ENCODE measurements at places on chromosomes 1 and 21. TPM values are rescaled to one million over a fixed set of nuclear protein-coding genes. Genes with fewer than 3 reads are reported as not detected.

GRCh38 chr1:185284116-185284515 is 32.9 kb downstream of the IVNS1ABP start:
- peaks cover 7% of the 10 kb centered on the region for H3K4me1 ChIP-seq
- no peaks in the 10 kb centered on the region for H3K27me3 ChIP-seq
- H3K4me3 ChIP-seq: no peak overlapping the region
- DNase-seq: no peak
- H3K27ac ChIP-seq: no peak overlapping the region

DNA sequence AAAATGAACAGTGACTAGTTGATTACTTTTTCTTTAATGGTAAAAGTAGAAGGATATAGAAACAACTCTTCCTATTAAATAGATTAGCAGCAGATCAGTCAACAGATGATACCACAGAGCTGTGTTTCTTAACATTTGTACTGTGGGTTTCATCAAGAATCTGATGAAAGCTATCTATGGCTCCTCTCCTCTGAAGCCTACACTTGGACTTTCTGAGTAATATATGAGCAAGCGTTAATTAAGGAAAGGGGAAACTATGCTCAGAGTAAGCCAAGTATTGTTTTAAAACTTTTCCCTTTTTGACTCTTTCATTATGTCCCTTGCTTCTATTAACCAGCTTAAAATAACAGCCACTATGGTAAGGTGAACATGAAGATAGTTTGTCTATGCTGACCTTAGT is 10.8 kb downstream of the ARID4B start:
- H3K4me3 ChIP-seq: no peak overlapping the region
- no peak overlapping the region for H3K27ac ChIP-seq
- H3K4me1 ChIP-seq: peaks cover 29% of the 10 kb centered on the region
- no peaks in the 10 kb centered on the region for H3K27me3 ChIP-seq
- DNase-seq: no peak

GRCh38 chr1:1616045-1616790 is 918 bp downstream of the MIB2 start:
- peaks cover 54% of the 10 kb centered on the region for H3K4me1 ChIP-seq
- no peaks in the 10 kb centered on the region for H3K36me3 ChIP-seq
- no peak for DNase-seq

DNA sequence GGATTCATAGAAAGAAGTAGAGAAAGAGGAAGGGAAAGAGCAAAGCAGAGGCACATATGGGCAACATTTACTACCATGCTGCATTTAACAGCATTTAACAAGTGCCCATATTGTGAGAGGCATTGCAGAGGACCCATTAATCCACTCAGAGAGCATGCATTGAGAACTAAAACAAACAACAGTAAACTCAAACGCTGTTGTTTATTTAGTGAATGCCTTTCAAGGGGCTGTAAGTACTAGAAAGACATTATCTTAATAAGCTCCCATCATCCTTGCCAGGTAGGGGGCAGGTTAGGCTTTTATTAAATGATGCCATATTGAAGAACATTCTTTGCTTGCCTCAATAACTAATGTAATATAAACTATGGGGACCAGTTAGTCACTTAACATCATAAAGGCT is 254.3 kb upstream of the DAB1 start:
- H3K4me1 ChIP-seq: no peaks in the 10 kb centered on the region
- no peak for DNase-seq
- H3K27ac ChIP-seq: no peak overlapping the region

DNA sequence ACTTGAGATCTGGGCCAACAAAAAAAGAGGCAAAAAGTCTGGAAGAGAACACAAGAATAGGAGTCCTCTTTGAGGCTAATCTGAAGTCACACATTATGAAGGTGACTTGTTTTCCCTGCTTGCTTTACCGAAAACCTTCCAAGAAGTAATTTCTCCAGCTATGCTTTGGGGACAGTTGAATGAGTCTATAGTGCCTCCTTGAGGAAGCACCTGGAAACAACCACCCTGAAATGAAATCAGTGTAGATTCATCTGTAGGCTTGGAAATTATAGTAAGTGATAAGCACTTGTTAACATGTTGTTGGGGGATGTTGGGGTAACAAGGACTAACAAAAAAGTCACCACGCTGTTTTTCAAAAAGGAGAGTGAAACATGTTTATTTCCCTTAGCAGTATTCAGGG is 23.4 kb upstream of the RPTN start:
- no peak overlapping the region for H3K4me3 ChIP-seq
- H3K27me3 ChIP-seq: no peaks in the 10 kb centered on the region
- DNase-seq: no peak
- H3K27ac ChIP-seq: no peak overlapping the region

- no peaks in the 10 kb centered on the region for H3K4me1 ChIP-seq
- H3K27me3 ChIP-seq: no peaks in the 10 kb centered on the region
- H3K36me3 ChIP-seq: peaks cover 5% of the 10 kb centered on the region
- no peak overlapping the region for H3K4me3 ChIP-seq
- DNase-seq: no peak
- H3K27ac ChIP-seq: no peak overlapping the region
Measured at GRCh38 chr1:229553621-229554130, 4.8 kb downstream of the ABCB10 start.

DNA sequence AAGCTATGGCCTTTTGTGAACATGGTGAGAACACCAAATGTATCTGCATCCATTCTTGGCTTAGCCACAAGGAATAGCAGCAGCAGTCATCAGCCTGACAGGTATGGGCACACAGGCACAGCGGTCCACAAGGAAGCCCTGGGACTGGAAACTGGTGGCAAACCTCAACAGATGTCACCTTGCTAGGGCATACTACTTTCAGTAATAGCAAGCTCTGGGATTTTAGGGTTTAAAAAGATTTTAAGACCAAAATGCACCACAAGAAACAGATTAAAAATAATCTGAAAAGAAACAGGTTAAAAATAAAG is 9.7 kb upstream of the CADM3 start:
- no peak overlapping the region for H3K27ac ChIP-seq
- no peak for DNase-seq
- H3K36me3 ChIP-seq: no peaks in the 10 kb centered on the region
- no peak overlapping the region for H3K4me3 ChIP-seq

Gene TSPEAR
- total RNA-seq: not detected

Gene DFFB
- total RNA-seq: 5.3 TPM

Gene PRAMEF12
- total RNA-seq: not detected

Gene KAZN
- total RNA-seq: 6.8 TPM

Gene CSRP1
- total RNA-seq: 719 TPM

Gene ADAM30
- not detected for total RNA-seq
